ENCODE measurements at places on chromosomes 6 and 20.
A peak's percentile ranks its signal among the peaks of the same experiment; 100 is the strongest.

DNA sequence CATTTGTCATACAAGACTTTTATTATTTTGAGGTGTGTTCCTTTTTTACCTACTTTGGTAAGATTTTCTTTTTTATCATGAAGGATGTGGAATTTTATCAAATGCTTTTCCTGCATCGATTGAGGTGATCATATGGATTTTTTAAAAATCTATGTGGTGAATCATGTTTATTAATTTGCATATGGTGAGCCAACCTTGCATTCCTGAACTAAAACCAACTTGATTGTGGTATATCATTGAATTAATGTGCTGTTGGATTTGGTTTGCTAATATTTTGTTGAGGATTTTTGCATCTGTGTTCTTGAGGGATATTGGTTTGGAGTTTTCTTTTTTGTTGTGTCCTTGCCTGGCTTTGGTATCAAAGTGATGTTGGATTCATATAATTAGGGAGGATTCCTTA lies 848.1 kb upstream of the EYS start:
- DNase-seq = no peak

DNA sequence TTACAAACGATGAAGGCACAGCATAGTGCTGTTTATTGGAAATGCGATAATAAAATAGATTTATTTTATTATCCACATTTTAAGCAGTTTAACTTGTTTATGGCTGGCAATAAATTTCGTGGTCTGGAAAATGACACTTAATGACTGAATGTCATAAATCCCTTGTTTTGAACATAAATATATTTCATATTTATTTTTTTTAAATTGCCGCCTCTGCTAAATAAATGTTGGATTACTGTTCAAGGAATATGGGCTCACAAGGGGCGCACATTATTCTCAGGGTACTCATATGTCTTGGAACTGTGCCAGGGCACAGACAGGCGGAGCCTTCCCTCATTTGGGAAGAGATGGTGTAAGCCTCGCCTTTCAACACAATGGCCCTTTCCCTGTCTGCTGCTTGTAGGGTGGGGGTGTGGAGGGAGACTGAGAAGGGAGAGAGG lies 134.3 kb downstream of the PXDC1 start:
- no peak for DNase-seq

GRCh38 chr6:111710439-111710838 lies 104.8 kb upstream of the TRAF3IP2 start:
- peak; percentile 55 for DNase-seq

- DNase-seq = no peak
Observed at GRCh38 chr6:158322724-158323560, 10.7 kb downstream of the TULP4 start.

DNA sequence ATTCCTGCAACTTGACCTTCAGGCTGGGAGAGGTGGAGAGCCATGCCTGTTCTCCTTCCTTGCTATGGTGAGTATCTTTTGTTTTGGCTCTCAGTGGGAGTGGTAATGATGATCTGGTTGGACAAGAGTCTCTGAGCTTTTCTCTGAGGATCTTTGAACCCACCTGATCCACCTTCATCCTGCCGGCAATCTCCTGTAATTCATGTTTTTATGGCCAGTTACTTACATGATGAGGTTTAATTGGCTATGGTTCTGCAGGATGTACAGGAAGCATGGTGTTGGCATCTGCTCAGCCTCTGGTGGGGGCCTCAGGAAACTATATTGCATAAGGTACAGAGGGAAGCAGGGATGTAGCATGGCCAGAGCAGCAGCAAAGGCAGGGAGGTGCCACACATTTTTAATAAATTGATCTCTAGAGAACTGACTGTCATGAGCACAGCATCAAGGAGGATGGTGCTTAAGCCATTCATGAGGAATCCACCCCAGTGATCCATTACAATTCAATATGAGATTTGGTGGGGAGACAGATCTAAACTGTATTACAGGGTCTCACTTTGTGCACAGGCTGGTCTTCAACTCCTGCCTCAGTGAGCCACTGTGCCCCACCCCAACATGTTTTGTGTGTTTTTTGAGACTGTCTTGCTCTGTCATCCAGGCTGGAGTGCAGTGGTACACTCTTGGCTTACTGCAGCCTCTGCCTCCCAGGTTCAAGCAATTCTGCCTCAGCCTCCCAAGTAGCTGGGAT lies 10.0 kb downstream of the HSPA1B start:
- no peak for DNase-seq

GRCh38 chr6:111583986-111584385 lies 21.7 kb downstream of the TRAF3IP2 start:
- DNase-seq = no peak

- no peak for DNase-seq
Observed at GRCh38 chr20:20768202-20768815, 55.9 kb upstream of the RALGAPA2 start.

DNA sequence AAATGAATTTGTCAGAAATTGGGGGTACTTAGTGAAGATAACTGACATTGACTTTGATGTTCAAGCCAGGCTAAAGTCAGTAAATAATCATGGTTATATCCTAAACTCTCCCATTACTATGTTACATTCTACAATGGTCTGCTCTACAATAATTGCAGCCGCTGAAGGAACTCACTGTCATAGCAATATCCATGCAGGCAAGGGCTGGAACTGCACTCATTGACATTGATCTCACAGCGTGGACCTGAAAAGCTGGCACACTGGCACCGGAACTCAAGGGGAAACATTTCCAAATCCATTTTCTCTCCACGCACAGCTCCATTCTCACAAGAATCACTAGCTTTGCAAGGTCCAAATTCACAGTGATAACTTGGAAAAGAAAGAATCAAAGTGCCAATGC lies 702.7 kb downstream of the EYS start:
- peak; percentile 5 for DNase-seq

DNA sequence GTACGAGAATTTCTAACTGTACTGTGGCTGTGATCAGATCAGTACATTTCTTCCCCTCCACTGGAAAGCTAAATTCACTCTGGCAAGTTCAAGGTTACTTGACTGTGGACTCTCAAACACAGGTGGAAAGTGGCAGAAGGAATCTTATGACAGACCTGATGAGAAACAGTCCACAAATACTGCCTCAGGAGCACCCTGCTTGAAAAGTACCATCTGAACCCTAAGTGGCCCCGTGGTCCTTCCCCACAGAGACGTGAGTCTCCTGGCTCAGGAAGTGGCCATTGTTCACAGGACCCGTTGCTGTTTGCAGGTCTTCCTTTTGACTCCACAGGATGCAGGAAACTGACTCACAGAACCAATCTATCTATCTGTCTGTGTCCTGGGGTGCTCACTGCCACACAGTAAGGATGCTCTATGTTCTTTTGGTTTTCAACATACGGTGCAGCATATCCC lies 47.5 kb upstream of the NHSL1 start:
- no peak for DNase-seq

GRCh38 chr6:66662721-66663507 lies 955.9 kb upstream of the EYS start:
- no peak for DNase-seq

GRCh38 chr6:41846666-41847237 lies 48.4 kb downstream of the USP49 start:
- DNase-seq = peak; percentile 70

GRCh38 chr6:44278315-44278714 lies 8.1 kb downstream of the TMEM151B start:
- no peak for DNase-seq

GRCh38 chr6:112044856-112045255 lies 9.0 kb upstream of the CCN6 start:
- no peak for DNase-seq

DNA sequence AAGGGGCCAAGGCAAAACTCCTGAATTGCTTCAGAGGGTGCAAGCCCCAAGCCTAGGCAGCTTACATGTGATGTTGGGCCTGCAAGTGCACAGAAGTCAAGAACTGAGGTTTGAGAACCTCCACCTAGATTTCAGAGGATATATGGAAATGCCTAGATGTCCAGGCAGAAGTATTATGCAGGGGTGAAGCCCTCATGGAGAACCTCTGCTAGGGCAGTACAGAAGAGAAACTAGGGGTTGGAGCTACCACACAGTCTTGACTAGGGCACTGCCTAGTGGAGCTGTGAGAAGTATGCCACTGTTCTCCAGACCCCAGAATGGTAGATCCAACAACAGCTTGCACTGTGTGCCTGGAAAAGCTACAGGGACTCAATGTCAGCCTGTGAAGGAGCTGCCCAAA lies 179.7 kb upstream of the GJE1 start:
- no peak for DNase-seq

DNA sequence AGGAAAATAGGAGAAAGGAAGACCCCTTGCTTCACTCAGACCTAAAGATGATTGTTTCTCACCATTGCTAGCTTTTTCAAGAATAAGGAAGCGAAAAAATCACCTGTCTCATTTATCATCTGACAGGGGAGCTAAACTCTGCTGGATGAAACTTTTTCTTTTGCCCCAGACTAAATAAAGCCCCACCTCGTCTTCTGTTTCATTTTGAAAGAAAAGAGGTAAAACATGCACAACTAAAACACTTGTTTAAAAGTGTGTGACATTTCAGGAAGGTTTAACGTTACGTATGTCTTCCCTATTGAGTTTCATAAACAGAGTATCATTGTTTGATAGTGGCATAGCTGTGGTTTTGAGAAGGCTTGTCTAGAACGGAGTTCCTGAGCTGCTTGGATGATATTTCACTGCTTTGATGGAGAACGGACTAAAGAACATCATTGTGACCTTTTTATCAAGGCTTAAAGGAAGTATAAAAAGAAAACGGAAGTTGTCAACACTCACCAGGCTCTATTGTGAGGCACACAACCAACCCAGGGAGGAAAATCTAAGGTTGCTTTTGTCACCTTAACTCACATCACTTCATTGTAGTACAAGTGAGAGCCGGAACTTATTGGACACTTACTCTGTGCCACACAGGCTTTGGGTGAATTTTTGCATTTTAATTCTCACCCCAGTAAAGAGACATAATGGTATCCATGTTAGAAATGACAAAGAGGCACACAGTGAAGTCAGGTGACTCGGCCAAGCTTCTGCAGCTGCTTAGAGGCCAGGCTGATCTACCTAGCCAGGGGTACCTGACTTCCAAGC lies 29.5 kb downstream of the TSHZ2 start:
- DNase-seq = no peak

GRCh38 chr6:11621119-11621518 lies 83.6 kb downstream of the TMEM170B start:
- DNase-seq = no peak

GRCh38 chr6:11277275-11278206 lies 45.1 kb upstream of the NEDD9 start:
- DNase-seq = no peak

- DNase-seq = no peak
Observed at GRCh38 chr6:6002848-6003620, 3.7 kb downstream of the NRN1 start.

DNA sequence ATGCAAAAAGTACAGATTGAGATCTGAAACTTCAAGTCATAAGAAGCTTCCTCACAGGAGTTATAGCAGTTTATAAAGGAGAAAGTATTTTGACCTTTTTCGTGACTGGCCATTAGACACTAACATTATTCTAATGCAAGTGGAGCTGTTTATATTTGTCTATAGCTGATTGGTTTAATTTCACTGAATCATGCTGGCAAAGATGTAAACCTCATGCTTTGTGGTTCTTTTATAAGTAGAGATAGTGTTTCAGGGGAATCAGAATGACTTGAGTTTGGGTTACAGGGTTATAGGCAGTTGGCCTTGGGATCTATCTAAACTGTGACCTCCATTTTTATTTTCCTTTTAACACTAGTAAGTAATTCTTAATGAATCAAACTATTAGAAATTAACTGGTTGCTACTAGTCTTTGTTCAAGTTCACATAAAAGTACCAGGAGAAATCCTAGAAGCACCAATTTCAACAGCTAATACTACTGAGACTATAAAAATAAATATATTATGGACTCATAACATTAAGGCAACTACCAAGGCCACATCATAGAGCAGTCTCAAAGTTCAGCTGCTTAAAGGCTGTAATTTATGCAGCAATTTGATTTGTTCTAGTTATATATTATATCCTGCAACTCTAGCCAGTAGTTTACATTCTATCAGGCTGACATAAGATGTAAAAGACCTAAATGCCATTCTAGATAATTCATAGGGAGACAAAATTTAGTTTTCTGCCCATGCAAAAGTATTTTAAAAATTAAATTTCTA lies 94.0 kb downstream of the RNGTT start:
- DNase-seq = no peak

DNA sequence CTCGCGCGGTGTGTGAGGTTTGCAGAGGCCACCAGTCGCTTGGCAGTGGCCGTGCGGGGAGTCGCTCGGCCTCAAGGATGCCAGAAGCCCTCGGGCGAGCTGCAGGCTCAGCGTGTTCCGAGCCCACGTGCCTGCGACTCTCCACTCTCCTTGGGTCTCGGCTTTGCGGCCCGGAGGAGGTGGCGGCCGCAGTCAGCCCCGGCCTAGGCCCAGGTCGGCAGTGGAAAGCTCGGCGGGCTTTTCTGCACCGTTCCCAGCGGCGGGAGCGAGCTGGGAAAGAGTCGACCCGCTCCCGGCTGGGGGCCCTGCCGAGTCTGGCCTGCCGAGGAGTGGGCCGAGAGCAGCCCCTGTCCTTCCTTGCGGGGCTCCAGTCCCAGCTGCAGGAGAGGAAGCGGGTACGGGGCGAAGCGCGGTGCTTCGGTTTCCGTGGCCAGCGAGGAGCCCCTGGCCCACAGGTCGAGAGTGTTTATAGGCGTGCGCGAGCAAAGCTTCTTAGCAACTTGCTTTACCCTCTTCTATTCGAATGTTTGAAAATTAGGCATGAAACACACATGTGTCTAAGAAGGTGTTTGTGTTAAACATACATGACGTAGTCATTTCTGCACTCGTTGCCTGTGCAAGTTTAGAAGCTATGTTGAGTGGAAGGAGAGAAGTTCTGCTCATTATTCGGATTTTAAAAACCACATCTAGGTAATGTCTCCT lies 5.6 kb downstream of the FOXC1 start:
- DNase-seq = no peak

- no peak for DNase-seq
Observed at GRCh38 chr6:84556541-84557335, 207.7 kb downstream of the TBX18 start.

GRCh38 chr20:40641202-40641601 lies 47.8 kb downstream of the MAFB start:
- DNase-seq = no peak

DNA sequence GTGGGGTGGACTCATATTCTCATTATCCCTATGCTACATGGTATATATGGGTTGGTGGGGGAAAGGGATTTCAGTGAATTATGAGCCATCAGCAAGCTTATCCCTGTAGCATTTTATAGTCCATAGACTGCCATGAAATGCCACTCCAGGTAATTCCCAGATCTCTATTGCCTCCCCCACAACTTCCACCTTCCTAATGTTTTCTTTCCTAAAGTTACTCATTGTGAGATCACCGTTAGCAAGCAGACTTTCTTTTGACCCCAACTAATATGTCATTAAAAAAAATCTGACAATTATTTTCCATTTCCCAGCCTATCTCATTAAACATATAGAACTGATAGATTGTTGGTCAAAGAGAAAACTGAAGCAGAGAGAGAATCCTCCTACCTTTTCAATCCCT lies 40.7 kb upstream of the TBX18 start:
- no peak for DNase-seq

DNA sequence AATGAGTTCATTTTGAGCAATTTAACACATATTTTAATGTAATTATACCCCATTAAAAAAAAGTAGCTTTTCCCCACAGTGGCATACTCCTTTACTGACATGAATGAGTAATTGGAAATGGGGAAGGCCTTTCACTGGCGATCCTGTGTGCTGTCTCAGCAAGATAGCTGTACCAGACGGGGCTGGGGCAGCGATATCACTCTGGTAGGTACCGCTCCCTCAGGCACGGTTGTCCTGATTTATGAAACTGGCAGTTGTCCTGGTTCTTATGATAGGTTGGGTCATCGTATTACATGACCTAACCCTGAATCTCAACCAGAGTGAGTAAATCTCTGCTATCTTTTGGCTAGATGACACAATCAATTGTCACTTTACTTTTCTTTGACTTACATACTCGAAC lies 355.0 kb upstream of the MAP3K7 start:
- no peak for DNase-seq
